ENCODE measurements at places on chromosomes 6 and 20. TPM values are rescaled to one million over a fixed set of nuclear protein-coding genes. Genes with fewer than 3 reads are reported as not detected.

ITPR3 gene
- total RNA-seq = 54.5 TPM

HSPA12B gene
- total RNA-seq = not detected

C2 gene
- 1.3 TPM for total RNA-seq

LRRN4 gene
- not detected for total RNA-seq

UST gene
- total RNA-seq = 1.7 TPM

GHRH gene
- total RNA-seq = not detected

TCF15 gene
- total RNA-seq = not detected

TPMT gene
- total RNA-seq = 8.3 TPM

DNA sequence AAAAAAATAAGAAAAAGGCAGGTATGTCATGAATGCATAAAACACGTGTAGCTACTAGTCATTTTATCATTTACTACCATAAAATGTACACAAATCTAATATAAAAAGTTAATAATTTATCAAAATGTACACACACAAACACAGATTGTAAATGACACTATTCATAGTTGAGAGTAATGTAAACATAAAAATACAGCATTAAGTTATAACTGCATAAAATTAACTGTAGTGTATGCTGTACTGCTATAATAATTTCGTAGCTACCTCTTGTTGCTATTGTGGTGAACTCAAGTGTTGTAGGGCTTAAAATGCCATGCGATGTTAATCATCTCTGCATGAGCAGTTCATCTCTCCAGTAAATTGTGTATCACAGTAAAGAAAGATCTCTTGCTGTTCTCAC lies 170.0 kb downstream of the MRPL14 start:
- no peaks in the 10 kb centered on the region for H3K4me1 ChIP-seq
- H3K27me3 ChIP-seq = peaks cover 28% of the 10 kb centered on the region
- DNase-seq = no peak
- H3K27ac ChIP-seq = no peak overlapping the region
- H3K36me3 ChIP-seq = no peaks in the 10 kb centered on the region
- H3K4me3 ChIP-seq = no peak overlapping the region

GRCh38 chr20:37800618-37801017 lies 102.3 kb upstream of the VSTM2L start:
- H3K4me3 ChIP-seq = no peak overlapping the region
- DNase-seq = no peak
- peaks cover 52% of the 10 kb centered on the region for H3K36me3 ChIP-seq
- no peak overlapping the region for H3K27ac ChIP-seq

DNA sequence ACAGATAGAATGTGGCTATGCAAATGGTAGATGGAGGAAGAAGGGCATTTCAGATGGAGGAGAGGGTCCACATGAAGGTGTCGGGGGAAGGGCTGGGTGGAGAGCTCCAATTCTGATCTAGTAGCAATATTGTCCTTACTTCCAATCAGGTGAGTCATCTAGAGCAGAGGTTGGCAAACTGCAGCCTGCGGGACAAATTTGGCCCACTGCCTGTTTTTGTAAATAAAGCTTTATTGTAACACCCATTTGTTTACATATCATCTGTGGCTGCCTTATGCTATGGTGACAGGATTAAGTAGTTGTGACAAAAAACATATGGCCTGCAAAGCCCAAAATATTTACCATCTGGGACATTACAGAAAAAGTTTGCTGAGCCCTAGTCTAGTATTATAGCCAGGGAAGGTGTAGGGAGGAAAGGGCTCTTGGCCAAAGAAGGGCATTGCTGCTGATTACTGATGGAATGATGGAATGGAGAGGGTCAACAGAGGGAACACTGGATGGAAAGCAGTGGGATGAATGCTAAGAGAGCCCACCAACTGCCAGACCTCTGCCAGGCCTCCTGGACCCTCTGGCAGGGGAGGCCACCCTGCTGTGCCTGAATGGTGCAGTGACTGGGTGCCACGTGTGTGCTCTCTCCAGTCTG lies 79.8 kb downstream of the SLC22A23 start:
- H3K27ac ChIP-seq = no peak overlapping the region
- no peaks in the 10 kb centered on the region for H3K36me3 ChIP-seq
- no peak for DNase-seq
- H3K4me1 ChIP-seq = peaks cover under 1% of the 10 kb centered on the region
- H3K27me3 ChIP-seq = peaks cover 2% of the 10 kb centered on the region

DNA sequence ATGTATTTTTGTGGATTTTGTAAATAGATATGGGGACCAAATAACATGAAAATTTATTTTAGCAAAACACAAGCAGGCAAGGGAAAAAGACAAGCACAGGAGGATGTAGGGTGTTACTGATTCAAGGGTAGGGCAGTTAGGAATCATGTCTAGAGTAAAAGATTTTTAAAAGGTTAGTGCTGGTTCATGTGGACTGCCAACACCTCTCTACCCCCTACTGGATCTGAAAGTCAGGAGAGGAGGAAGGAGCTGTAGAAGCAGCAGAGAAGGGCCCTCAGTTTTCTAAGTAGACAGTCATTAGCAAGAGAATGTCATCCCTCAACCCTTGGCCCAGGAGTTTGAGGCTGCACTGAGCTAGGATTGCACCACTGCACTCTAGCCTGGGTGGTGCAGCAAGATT lies 95.2 kb downstream of the RREB1 start:
- H3K4me3 ChIP-seq = no peak overlapping the region
- DNase-seq = no peak
- H3K27ac ChIP-seq = no peak overlapping the region
- no peaks in the 10 kb centered on the region for H3K27me3 ChIP-seq
- H3K4me1 ChIP-seq = no peaks in the 10 kb centered on the region
- H3K36me3 ChIP-seq = peaks cover 36% of the 10 kb centered on the region

DNA sequence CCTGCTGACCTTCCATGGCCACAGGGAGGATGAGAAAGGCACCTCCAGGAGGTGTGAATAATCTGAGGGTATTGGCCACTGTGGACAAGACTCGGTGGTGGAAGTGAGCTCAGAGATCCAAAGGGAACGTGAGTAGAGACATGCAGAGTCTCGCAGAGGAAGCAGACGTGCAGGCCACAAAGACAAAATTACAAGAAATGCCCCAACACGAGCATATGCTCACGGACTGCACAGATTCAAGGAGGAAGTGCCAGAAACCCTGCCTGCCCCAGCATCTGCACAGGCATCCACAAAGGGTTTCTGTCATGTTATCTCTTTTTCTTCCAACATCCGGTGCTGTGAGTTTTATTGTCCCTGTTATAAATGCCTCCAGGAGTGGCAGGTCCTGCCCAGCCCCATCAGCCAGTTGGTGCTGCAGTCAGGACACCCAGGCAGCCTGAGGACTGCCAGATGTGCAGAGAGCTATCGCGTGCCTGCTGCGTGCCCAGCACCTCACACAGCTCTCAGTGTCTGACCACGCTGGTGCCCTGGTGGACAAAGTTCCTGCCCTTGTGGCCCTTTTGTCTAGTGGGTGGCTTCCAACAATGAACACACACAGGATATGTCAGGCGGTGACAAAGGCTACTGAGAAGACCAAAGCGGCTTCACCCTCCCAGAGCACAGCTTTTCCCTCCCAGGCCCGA lies 34.0 kb upstream of the FANCE start:
- no peak overlapping the region for H3K4me3 ChIP-seq
- H3K4me1 ChIP-seq = peaks cover 19% of the 10 kb centered on the region
- H3K27me3 ChIP-seq = no peaks in the 10 kb centered on the region

GRCh38 chr6:5704708-5705107 lies 302.0 kb downstream of the NRN1 start:
- no peaks in the 10 kb centered on the region for H3K36me3 ChIP-seq
- no peak overlapping the region for H3K27ac ChIP-seq
- no peaks in the 10 kb centered on the region for H3K27me3 ChIP-seq
- DNase-seq = no peak
- no peak overlapping the region for H3K4me3 ChIP-seq
- H3K4me1 ChIP-seq = no peaks in the 10 kb centered on the region

- no peak for DNase-seq
- H3K4me1 ChIP-seq = no peaks in the 10 kb centered on the region
- H3K27me3 ChIP-seq = no peaks in the 10 kb centered on the region
- H3K27ac ChIP-seq = no peak overlapping the region
These were observed 155.3 kb downstream of the EYA4 start for GRCh38 chr6:133396233-133396983.

GRCh38 chr6:24916496-24916895 lies 19.3 kb downstream of the RIPOR2 start:
- H3K4me3 ChIP-seq = peak overlapping the region; percentile 29
- DNase-seq = no peak
- H3K36me3 ChIP-seq = peaks cover 68% of the 10 kb centered on the region
- peaks cover 98% of the 10 kb centered on the region for H3K4me1 ChIP-seq
- H3K27me3 ChIP-seq = no peaks in the 10 kb centered on the region

- H3K36me3 ChIP-seq = no peaks in the 10 kb centered on the region
- no peak for DNase-seq
- H3K4me1 ChIP-seq = no peaks in the 10 kb centered on the region
- no peaks in the 10 kb centered on the region for H3K27me3 ChIP-seq
- no peak overlapping the region for H3K4me3 ChIP-seq
These were observed 836.0 kb downstream of the MAFB start for GRCh38 chr20:39853050-39853449.

- no peak overlapping the region for H3K27ac ChIP-seq
- H3K4me1 ChIP-seq = no peaks in the 10 kb centered on the region
- no peak overlapping the region for H3K4me3 ChIP-seq
- H3K27me3 ChIP-seq = no peaks in the 10 kb centered on the region
These were observed 156.5 kb downstream of the SMOC2 start for GRCh38 chr6:168597471-168597875.

DNA sequence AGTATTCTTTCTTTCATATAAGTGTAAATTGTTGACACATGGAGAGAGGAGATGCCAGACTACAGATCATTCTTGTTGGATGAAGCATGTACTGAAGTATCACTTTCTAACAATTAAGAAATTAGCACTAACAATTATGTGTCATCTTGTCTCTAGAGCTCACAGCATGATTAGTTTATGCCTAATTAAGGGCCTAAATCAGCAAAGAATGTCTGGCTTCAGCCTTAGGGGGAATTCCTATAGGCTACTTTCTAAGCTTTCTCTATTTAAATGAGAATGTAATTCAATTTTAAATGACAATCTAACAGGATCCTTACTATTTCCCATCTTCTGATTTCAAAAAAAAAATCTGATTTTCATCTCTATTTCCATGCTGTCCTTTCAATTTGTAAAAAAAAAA lies 371.0 kb downstream of the EPHA7 start:
- no peaks in the 10 kb centered on the region for H3K27me3 ChIP-seq
- DNase-seq = no peak
- no peak overlapping the region for H3K27ac ChIP-seq
- H3K36me3 ChIP-seq = no peaks in the 10 kb centered on the region

GRCh38 chr20:53940360-53940702 lies 130.1 kb downstream of the BCAS1 start:
- peaks cover 6% of the 10 kb centered on the region for H3K4me1 ChIP-seq
- no peaks in the 10 kb centered on the region for H3K36me3 ChIP-seq

DNA sequence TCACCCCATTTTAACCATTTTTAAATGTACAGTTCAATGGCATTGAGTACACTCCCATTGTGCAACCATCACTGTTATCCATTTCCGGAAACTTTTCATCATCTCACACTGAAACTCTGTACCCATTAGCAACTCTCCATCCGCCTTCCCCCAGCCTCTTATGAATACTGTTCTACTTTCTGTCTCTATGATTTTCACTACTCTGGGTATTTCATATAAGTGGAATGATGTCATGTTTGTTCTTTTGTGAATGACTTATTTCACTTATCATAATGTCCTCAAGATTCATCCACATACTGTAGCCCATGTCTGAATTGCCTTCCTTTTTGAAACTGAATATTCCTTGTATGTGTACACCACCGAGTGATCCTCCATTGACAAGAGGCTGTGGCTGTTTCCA lies 92.9 kb upstream of the TOX2 start:
- H3K27me3 ChIP-seq = no peaks in the 10 kb centered on the region
- DNase-seq = no peak
- H3K36me3 ChIP-seq = no peaks in the 10 kb centered on the region
- no peak overlapping the region for H3K4me3 ChIP-seq
- no peaks in the 10 kb centered on the region for H3K4me1 ChIP-seq

DNA sequence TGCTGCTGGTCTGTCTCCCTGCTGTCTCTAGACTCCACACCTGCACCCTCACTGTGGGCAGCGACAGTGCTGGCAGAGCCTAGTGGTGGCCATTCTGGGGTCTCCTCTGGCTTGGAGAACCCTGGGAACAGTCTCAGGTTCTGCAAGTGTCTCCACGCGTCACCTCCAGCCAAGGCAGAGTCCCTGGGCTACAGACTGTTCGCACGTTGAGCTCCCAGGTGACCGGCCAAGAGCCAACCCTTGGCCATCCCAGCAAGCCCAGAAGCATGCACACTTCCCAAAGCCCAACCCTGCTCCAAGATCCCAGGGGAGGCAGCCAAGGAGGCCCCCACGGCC lies 4.8 kb downstream of the EEF1A2 start:
- no peaks in the 10 kb centered on the region for H3K36me3 ChIP-seq
- H3K4me3 ChIP-seq = no peak overlapping the region
- no peak for DNase-seq
- no peak overlapping the region for H3K27ac ChIP-seq
- H3K27me3 ChIP-seq = no peaks in the 10 kb centered on the region
- H3K4me1 ChIP-seq = peaks cover 18% of the 10 kb centered on the region

DNA sequence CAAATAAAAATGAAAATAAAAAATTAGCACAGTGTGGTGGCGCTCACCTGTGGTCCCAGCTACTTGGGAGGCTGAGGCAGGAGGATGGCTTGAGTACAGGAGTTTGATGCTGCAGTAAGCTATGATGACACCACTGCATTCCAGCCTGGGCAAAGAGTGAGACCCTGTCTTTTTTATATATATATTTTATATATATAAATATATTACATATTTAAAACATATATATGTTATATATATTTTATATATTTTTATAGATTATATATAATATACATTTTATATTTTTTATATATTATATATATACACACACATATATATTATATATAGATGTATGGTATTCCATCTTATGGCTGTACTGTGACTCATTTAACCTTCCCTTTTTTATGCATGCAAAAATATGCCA lies 87.6 kb upstream of the PMEPA1 start:
- H3K27ac ChIP-seq = no peak overlapping the region
- H3K4me1 ChIP-seq = no peaks in the 10 kb centered on the region
- no peaks in the 10 kb centered on the region for H3K27me3 ChIP-seq

DNA sequence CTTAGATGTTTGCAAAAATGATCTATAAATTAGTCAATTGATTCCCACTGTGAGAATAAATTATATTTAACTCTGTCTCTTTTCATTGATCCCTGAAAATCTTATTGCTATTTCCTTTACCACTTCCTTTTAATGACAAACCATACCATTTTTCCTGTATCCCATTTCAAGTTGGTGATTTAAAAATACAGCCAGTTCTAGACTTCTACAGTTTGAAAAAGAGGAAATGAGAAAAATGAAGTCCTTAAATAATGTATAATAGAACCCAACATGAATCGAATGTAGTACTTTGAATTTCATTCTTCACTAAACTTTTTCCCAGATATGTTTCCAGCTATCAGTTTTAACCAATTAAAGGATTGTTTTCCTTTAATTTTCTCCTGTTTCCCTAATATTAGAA lies 29.5 kb upstream of the SDHAF4 start:
- H3K27me3 ChIP-seq = no peaks in the 10 kb centered on the region
- H3K36me3 ChIP-seq = peaks cover 6% of the 10 kb centered on the region
- no peaks in the 10 kb centered on the region for H3K4me1 ChIP-seq

DNA sequence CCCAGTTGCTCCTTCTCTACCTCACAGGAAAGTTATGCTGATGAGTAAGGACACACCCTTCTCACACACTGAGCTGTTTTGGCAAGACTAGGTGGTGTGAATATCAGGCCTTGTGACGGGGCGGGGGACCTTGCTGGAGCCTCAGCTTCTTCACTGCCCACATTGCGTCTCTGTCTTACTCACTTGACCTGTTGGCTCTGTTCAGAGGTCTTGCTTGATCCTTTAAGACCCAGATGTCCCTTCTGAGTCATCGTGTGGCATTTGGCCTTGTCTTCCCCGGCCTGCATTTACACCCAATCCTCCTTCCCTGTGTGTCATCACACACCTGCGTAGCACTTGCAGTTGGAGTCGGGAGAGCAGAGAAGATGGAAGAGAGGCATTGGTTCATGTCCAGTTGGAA lies 8.3 kb upstream of the PRND start:
- H3K27me3 ChIP-seq = peaks cover 2% of the 10 kb centered on the region
- no peaks in the 10 kb centered on the region for H3K36me3 ChIP-seq
- H3K4me3 ChIP-seq = no peak overlapping the region
- no peak overlapping the region for H3K27ac ChIP-seq
- no peak for DNase-seq
